ENCODE measurements at places on chromosomes 2 and 18.

GRCh38 chr18:57801761-57802212 is 1.3 kb downstream of the ATP8B1 start:
- H3K4me1 ChIP-seq, result peaks cover 18% of the 10 kb centered on the region
- peak overlapping the region; percentile 62 for H3K4me3 ChIP-seq
- no peak for DNase-seq
- no peak overlapping the region for H3K27ac ChIP-seq

DNA sequence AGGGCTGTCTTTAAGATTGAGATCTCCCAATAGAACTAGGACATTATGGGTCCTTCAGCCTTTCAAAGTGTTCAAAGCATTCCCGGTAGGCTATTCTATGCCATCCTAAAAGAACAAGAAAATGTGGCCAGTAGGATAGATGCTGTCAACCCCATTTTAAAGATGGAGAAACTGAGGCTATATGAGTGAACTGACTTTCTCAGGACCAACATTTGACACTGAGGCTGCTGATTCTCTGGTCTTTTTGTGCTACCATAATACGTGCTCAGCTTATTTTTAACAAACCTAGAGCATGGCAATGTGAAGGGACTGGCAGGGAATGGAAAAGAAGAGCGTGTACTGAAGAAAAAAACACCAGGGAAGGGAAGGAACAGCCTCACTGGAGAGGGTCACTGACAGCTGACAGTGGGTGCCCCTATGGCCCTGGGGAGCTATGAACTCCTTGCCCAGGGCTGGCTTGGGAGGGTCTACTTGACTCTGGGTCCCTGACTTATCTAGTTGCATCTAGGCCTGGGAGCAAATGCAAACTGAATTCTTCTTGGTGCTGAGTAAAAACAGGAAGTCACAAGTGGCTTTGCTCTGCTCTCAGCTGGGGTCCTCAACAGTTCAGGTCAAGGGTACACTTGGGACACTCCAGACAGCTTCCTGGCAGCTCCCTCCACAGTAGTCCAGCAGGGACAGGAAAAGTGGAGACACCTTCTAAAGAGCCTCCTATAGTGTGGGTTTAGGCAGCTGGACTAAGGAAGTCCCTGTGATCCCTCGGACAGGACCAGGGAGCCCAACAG is 2.3 kb downstream of the CYRIA start:
- no peak for DNase-seq
- peaks cover 28% of the 10 kb centered on the region for H3K4me1 ChIP-seq
- peaks cover 13% of the 10 kb centered on the region for H3K27me3 ChIP-seq
- no peaks in the 10 kb centered on the region for H3K36me3 ChIP-seq

DNA sequence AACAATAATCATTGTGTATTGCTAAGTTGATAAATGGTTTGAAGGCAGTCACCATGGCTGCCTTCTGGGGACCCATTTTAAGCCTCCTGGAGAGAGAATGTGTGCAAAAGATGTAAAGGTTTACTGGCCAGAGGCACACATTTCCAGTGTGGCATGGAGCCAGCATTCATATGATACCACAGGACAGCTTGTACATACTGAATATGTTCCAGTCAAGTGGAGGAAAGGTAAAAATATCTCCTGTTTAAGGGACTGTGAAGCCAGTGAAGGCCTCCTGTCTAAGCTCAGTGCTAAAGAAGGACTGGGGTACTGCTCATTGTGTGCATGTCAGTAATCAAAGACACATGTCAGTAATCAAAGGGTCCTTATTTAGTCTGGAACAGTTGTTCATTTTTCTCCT is 119.2 kb downstream of the BABAM2 start:
- no peaks in the 10 kb centered on the region for H3K27me3 ChIP-seq
- no peak overlapping the region for H3K4me3 ChIP-seq
- DNase-seq, result no peak
- no peaks in the 10 kb centered on the region for H3K36me3 ChIP-seq
- peak overlapping the region; percentile 14 for H3K27ac ChIP-seq

GRCh38 chr2:120892967-120893667 is 157.4 kb downstream of the GLI2 start:
- H3K27ac ChIP-seq, result peak overlapping the region; percentile 91
- H3K4me3 ChIP-seq, result peak overlapping the region; percentile 77
- no peaks in the 10 kb centered on the region for H3K36me3 ChIP-seq

Measured in neural crest cell (in vitro differentiated cells).